Stimulated activated CD8-positive, alpha-beta memory T cell treated with anti-CD3 and anti-CD28 coated beads, Interleukin-7, amount 100 ng/mL, for 1 hour (primary cell): ENCODE measurements at places on chromosomes 16 and 17.

DNA sequence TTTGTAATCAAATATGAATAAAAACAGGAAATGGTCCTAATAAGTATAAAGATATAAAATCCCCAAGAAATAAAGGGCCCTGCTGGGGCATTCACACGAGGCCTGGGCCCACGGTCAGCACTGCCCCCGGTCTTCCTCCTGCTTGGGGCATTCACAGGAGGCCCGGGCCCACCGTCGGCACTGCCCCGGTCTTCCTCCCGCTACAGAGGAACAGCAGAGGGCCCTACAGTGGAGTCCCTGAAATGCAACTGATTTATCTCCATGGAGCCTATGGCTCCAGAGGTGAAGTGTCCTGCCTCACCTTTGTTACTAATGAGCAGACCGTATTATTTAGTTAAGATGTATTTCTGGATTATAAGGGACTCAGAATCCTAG is 46.5 kb downstream of the MAP1LC3B start:
- no peak for DNase-seq

DNA sequence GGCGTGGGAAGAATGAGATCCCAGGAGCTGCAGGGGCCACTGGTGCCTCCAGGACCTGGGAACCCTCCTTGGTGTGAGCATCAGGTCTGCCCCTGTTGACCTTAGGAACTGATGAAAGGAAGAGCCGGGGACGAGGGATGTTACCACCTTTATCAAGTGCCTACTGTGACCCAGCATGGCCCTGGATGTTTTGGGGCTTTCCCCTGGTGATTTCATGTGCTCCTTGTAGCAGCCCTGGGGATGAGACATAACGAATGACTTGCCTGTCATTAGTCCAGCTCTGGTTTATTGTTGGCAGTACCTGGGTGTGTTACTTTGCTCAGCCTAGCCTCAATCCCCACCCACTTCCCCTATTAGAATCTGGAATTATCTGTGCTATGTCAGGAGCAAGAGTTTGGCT is 39.9 kb downstream of the WSCD1 start:
- DNase-seq, result no peak

- DNase-seq, result no peak
These were observed 312.5 kb downstream of the MAF start for GRCh38 chr16:79288066-79288465.

GRCh38 chr17:12457493-12457892 is 208.2 kb upstream of the MYOCD start:
- DNase-seq, result no peak

GRCh38 chr17:38958326-38958725 is 8.9 kb downstream of the FBXO47 start:
- DNase-seq, result no peak

GRCh38 chr16:7914748-7915147 is 582.1 kb downstream of the RBFOX1 start:
- no peak for DNase-seq

- DNase-seq, result no peak
These were observed 6.1 kb upstream of the AXIN2 start for GRCh38 chr17:65567566-65567965.

- DNase-seq, result no peak
These were observed 100.1 kb upstream of the TOB1 start for GRCh38 chr17:50966163-50966666.

DNA sequence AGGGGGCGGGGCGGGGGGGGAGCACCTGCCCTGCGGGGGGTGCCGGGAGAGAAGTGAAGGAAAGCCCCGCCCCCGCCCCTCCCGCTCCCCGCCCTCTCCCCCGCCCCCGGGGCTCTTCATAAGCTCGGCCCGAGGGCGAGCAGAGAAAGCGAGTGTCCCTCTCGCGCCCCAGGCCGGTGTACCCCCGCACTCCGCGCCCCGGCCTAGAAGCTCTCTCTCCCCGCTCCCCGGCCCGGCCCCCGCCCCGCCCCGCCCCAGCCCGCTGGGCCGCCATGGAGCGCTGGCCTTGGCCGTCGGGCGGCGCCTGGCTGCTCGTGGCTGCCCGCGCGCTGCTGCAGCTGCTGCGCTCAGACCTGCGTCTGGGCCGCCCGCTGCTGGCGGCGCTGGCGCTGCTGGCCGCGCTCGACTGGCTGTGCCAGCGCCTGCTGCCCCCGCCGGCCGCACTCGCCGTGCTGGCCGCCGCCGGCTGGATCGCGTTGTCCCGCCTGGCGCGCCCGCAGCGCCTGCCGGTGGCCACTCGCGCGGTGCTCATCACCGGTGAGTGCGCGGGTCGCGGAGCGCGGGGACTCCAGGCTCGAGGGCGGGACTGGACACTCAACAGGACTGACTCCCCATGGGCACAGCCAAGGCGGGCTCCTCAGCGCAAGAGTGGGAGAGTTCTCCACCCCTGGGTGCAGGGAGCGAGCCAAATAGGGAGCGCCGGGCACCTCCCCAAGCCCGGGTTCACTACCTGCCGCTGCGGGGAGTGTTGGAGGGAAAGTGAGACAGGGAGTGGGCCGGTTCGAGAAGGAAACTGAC is at the start of gene HSD11B2:
Gene HSD11B2, plus strand, starts transcription at position 145 of the 798 bp plus-strand sequence. Its CDS starts 128 bp downstream, at position 273.
- no peak for DNase-seq

DNA sequence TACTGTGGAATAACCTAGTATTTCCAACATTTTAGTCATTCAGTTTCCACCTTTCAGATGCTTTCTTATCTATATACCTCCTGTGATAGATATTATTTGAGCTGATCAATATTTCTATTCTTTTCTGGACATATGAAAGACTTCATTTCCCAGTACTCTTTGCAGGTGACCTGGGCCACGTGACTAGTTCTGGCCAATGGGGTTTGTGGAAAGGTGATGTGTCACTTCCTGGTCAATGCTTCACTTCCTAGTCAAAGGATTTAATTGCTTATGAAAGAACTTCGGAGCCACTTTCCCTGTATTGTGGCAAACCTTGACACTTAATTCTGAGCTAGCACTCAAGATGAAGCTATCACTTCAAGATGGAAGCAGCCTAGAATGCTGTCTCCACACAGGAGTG is 248.9 kb upstream of the FOXF1 start:
- no peak for DNase-seq

DNA sequence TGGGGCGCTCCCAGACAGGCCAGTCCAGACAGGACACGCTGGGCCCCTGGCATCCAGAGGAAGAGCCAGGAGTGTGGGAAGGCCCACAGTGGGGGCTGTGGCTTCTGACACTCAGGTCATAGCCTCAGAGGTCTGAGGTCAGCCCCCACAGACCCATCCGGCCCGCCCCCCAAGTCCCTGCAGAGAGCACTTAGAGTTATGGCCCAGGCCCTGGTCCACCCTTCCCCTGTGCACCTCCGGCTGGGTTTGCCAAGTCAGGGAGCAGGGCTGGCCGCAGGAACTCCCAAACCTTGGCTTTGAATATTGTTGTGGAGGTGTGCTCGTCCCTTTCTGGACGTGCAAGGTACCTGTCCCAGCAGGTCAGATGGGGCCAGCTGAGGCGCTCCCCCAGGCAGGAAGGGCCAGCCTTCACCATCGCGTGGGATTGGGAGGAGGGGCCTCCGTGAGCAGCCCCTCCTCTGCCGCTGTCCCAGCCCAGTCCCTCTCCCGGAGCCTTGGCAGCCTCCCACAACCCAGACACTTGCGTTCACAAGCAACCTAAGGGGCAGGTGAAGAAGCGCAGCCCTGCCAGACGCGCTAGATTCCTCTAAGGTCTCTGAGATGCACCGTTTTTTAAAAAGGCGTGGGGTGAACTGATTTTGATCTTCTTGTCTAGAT is 74.6 kb downstream of the SOCS1 start:
- DNase-seq, result no peak

DNA sequence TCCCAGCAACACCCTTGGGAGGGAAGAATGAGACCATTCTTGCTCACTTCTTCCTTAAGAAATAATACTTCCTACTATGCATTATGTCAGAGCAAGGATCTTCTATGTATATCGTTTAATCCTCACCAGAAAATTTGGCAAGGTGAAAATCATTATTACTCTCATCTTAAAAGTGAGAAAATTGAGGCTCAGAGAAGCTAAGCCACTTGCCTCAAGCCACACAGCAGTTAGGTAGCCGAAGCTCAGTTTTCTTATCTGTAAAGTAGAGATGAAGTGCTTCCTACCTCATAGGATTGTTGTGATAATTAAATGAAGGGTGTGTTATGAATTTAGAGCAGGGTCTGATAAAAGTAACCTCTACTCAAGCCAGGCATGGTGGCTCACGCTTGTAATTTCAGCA is 368.9 kb upstream of the ASIC2 start:
- DNase-seq, result no peak

DNA sequence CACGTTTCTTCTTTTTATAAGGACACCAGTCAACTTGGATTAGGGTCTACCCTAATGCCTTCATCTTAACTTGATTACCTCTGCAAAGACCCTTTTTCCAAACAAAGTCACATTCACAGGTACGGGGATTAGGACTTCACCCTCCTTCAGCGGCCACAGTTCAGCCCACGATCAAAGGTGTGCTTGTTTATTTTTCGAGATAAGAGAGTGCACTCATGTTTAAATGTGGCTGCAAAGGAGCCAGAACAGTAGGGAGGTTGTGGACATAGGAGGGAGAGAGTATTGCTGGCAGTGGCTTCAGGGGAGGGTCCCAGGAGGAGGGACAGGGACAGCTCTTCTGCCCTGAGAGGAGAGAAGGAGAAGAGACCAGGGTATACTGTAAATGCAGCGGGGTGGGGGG is 46.7 kb downstream of the MGAT5B start:
- DNase-seq, result no peak

DNA sequence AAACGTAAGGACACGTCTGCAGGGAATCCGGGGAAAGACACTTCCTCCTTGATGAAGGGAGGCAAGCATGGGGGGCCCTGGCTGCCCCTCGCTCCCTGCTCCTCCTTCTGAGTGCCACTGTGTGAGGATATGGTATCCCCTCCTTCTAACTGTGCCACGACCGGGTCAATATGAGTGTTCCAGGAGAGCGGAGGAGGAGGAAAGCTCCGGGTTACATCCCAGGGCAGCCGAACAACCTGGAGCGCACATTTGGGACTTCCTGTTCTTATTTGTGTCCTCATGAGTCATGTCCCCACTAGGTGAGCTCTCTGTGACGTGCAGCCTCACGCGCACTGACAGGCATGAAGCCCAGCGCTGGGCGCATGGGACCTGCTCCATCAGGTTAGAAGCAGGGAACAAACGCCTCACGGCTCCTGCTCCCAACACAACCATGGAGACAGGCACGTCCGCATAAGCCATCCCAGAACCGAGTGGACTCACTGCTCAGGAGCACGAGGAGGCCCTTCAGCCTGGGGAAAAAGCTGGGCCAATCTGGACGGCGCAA is 92.9 kb upstream of the DNAH17 start:
- DNase-seq, result no peak

DNA sequence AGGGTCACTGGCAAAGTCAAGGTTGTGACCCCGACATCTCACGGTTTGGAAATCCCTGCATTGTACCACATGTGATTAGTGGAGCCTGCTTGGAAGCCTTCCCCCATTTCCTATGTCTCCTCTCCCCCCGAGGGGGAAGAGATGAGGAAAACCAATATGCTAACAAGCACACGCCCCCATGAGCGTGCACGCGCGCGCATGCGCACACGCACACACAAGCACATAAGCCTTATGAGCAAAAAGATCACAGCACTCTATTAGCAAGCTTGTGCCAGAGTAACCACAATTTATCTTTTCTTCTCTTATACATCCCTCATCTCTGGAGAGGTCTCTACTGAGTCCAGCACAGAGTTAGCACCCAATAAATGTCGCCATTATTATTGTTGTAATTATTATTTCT is 31.8 kb upstream of the MMP2 start:
- no peak for DNase-seq

DNA sequence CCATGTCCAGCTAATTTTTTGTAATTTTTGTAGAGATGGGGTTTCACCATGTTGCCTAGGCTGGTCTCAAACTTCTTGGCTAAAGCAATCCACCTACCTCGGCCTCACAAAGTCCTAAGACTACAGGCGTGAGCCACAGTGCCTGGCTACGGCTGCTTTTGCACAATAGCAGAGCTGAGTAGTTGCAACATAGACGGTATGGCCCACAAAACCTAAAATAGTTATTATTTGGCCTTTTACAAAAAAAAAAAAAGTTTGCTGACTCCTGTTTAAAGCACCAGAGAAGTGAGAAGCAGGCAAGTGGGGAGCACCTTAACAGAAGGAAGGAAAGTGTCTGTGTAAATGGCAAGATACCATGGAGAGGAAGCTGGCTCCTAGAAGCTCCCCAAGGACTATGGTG is 5.3 kb upstream of the HSF5 start:
- no peak for DNase-seq

DNA sequence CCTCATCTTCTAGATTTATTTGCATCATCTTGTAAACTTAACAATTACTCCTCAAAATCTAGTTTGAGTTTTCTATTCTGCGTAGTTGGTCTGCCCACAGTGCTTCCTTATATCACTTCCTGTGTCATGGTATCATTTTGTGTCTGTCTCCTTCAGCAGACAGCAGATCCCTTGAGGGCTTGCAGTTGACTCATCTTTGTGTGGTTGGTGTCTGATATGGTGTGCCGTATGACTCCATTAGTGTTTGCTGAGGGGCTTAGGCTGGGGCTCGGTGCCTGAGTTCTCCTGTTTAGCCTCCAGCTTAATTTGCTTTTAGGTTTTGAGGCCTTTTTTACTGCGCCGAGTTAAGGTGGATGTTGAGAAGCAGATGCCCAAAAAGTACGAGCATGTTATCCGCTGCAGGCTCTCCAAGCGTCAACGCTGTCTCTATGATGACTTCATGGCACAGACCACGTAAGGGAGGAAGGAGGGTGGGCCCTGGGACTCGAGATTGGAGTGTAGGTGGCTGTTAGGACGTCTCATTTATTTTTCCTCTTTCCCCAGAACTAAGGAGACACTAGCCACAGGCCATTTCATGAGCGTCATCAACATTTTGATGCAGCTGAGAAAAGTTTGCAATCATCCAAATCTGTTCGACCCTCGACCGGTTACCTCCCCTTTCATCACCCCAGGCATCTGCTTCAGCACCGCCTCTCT is 16.9 kb downstream of the SRCAP start:
- peak; percentile 3 for DNase-seq

DNA sequence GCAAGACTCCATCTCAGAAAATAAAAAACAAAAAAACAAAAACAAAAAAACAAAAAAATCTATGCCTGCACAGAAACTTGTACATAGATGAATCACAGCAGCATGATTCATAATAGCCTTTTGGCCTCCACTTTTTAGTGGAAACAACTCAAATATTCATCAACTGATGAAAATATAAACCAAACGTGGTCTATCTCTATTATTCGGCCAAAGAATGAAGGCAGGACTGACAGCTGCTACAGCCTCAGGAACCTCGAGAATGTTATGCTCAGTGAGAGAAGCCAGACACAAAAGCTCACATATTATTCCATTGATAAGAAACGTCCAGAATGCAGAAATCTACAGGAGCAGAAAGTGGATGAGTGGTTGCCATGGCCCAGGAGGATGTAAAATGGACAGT is 19.8 kb downstream of the PPL start:
- DNase-seq, result no peak

- no peak for DNase-seq
These were observed 35.1 kb downstream of the IGF2BP1 start for GRCh38 chr17:49031965-49032928.

GRCh38 chr17:65527857-65528591 is 33.4 kb downstream of the AXIN2 start:
- no peak for DNase-seq

- no peak for DNase-seq
These were observed 6.6 kb upstream of the METRNL start for GRCh38 chr17:83072600-83073358.
